ENCODE measurements at places on chromosomes 2 and 18. TPM values are rescaled to one million over a fixed set of nuclear protein-coding genes. Genes with fewer than 3 reads are reported as not detected.
A peak's percentile ranks its signal among the peaks of the same experiment; 100 is the strongest.

- H3K36me3 ChIP-seq: no peaks in the 10 kb centered on the region
- peaks cover 11% of the 10 kb centered on the region for H3K4me1 ChIP-seq
- no peak overlapping the region for H3K4me3 ChIP-seq
- no peak overlapping the region for H3K27ac ChIP-seq
- DNase-seq: no peak
These were observed 268.3 kb downstream of the DYSF start for GRCh38 chr2:71721669-71722068.

- H3K27me3 ChIP-seq: no peaks in the 10 kb centered on the region
- peak; percentile 63 for DNase-seq
- no peaks in the 10 kb centered on the region for H3K36me3 ChIP-seq
- peak overlapping the region; percentile 54 for H3K27ac ChIP-seq
These were observed 56.0 kb upstream of the LRPPRC start for GRCh38 chr2:44051593-44052347.

DNA sequence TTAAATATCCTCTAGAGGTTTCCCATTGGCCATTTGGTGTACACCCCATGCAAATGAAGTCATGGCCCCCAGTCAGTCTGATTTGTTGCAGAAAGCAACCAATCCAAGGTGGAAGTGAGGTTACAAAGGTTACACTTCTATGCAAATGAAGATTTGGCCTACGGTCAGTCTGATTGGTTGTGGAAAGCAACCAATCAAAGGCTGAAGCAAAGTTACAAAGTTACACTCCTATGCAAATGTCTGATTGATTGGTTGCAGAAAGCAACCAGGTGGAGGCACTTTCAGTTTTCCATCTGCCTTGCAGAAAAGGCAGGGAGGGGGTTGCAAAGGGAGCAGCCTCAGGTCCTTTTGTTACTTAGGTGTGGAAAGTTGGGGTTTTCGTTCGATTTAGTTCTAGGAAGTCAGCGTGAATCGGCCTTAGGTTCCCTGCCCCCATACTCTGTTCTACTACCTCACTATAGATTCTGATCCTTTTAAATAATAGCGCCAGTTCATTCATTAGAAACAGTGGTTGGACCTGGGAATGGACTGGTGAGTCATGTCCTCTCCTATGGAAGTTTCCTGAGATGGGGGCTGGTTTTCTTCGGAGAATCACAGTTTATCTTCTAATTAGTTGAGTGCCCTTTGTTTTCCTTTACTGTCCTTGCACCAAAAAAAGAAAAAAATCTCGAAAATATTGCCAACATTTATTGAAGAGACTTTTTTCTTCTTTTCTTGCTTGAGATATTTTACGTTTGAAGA is 279.5 kb downstream of the AGAP1 start:
- no peaks in the 10 kb centered on the region for H3K36me3 ChIP-seq
- DNase-seq: peak; percentile 34

GRCh38 chr2:79771493-79771892 is 258.6 kb downstream of the CTNNA2 start:
- no peak for DNase-seq
- H3K27me3 ChIP-seq: no peaks in the 10 kb centered on the region
- H3K4me1 ChIP-seq: peaks cover 9% of the 10 kb centered on the region

- no peaks in the 10 kb centered on the region for H3K4me1 ChIP-seq
- H3K36me3 ChIP-seq: no peaks in the 10 kb centered on the region
- no peak overlapping the region for H3K27ac ChIP-seq
- no peak overlapping the region for H3K4me3 ChIP-seq
- DNase-seq: no peak
- H3K27me3 ChIP-seq: peaks cover 12% of the 10 kb centered on the region
These were observed 26.1 kb upstream of the INHBB start for GRCh38 chr2:120319686-120320317.

Gene MPP4
- not detected for total RNA-seq

- no peak for DNase-seq
- H3K4me3 ChIP-seq: no peak overlapping the region
- no peaks in the 10 kb centered on the region for H3K27me3 ChIP-seq
- no peak overlapping the region for H3K27ac ChIP-seq
- no peaks in the 10 kb centered on the region for H3K4me1 ChIP-seq
These were observed 84.7 kb downstream of the EHD3 start for GRCh38 chr2:31318361-31319336.

- peak overlapping the region; percentile 50 for H3K4me3 ChIP-seq
- H3K27ac ChIP-seq: peak overlapping the region; percentile 93
- H3K36me3 ChIP-seq: no peaks in the 10 kb centered on the region
- peaks cover 28% of the 10 kb centered on the region for H3K4me1 ChIP-seq
- DNase-seq: no peak
These were observed 822 bp upstream of the GPD2 start for GRCh38 chr2:156435396-156435717.

DNA sequence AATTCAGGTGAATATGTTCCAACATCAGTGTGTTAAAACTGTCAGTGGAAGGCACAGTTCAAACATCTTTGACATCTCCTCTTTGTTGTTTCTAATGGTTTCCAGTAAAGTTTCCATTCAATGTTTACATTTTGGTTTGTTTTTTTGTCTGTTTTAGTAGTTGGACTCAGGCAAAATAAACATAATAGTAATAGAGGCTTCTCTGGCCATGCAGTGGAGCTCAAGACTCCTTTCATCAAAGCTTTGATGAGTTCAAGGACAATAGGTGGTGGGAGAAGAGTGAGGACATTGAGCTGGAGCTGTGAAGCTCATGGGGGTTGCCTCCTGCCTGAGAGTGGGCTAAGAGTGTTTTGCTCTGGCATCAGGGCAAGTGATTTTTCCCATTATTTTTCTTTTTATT is 1853.7 kb upstream of the CELF4 start:
- no peak for DNase-seq
- no peak overlapping the region for H3K4me3 ChIP-seq
- no peaks in the 10 kb centered on the region for H3K4me1 ChIP-seq
- H3K27me3 ChIP-seq: no peaks in the 10 kb centered on the region

Gene GAD1
- 10.7 TPM for total RNA-seq

DNA sequence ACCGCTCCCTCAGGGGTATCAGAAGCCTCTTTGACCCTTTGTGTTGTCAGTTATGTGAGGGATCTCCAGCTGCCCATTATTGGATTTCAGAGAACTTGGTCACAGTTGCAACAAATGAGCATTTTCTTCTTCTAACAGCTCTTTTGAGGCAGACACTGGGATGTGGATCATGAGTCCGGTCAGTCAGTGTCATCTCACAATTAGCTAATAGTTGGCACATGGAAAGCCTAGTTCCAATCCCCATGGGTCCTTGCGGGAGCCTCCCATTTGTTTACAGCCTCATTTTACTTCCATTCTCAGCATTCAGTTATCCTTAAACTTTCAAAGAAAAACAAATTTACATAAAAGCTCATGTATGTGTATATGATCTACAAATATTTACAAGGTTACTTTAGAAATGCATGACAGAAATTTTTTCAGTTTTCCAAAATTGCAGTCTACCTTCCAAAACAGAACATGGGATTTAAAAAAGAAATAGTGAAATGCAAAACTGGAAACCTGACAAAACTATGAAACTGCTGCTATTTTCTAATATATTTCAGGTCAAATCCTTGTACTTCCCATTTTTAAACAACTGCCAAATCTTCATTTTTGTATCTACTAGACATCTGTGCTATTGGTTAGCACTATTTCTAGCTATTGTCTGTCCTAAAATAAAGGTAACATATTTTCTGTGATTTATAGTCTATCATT is 547.1 kb upstream of the ZEB2 start:
- no peak overlapping the region for H3K27ac ChIP-seq
- peaks cover 11% of the 10 kb centered on the region for H3K4me1 ChIP-seq
- H3K27me3 ChIP-seq: no peaks in the 10 kb centered on the region
- DNase-seq: no peak
- H3K4me3 ChIP-seq: no peak overlapping the region
- no peaks in the 10 kb centered on the region for H3K36me3 ChIP-seq

All from neural progenitor cell (in vitro differentiated cells).